ENCODE measurements at places on chromosomes 5 and 9.

DNA sequence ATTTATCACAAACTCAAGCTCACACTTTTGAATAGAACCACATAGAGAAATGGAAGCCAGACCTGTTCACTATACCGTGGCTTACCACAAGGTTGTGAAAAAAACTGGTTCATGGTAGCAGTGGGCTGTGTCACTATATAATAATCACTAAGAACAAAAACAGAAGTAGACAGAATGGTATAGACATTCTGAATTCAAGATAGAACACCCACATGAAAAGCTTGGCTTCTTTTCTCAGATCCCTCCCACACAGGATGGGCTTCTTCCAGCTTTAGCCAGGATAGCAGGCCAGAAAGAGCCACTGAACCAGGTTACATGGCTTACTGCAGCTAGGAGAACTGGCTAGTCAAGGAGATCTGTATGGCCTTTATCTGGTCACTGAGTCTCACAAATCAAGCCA lies 6.1 kb upstream of the NRG2 start:
- no peak for DNase-seq

- no peak for DNase-seq
Measured at GRCh38 chr9:95993337-95993736, 117.8 kb downstream of the ERCC6L2 start.

- no peak for DNase-seq
Measured at GRCh38 chr9:82680179-82680935, 382.6 kb downstream of the RASEF start.

- DNase-seq: peak; percentile 93
Measured at GRCh38 chr5:74206579-74207550, 433.7 kb downstream of the ENC1 start.

GRCh38 chr9:134408389-134408788 lies 82.1 kb downstream of the RXRA start:
- no peak for DNase-seq

- DNase-seq: no peak
Measured at GRCh38 chr9:36401897-36402480, 1.9 kb upstream of the RNF38 start.

GRCh38 chr5:146366904-146367303 lies 28.3 kb downstream of the POU4F3 start:
- DNase-seq: no peak

DNA sequence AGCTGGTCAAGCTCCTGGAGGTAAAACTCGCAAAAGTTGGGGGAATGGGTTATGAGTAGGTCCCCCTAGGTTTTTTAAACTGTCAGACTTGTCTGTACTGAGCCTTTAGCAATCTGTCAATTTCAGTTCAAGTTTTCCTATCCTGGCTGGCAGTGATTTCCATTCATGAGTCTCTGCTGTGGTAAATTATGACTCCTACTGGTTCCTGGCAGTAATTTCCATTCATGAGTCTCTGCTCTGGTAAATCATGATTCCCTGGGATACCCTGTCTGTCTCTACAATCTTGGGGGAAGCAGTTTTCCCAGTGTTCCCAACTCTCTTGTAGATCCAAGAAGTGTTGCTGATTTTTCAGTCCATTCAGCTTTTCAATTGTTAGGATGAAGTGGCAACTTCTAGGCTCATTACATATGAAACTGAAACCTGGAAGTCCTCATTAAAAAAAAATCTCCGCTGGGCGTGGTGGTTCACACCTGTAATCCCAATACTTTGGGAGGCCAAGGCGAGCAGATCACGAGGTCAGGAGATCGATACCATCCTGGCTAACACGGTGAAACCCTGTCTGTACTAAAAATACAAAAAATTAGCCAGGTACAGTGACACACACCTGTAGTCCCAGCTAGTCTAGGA lies 91.3 kb upstream of the GPBP1 start:
- DNase-seq: peak; percentile 28

- DNase-seq: no peak
Measured at GRCh38 chr9:77965445-77966123, 66.0 kb downstream of the GNAQ start.

DNA sequence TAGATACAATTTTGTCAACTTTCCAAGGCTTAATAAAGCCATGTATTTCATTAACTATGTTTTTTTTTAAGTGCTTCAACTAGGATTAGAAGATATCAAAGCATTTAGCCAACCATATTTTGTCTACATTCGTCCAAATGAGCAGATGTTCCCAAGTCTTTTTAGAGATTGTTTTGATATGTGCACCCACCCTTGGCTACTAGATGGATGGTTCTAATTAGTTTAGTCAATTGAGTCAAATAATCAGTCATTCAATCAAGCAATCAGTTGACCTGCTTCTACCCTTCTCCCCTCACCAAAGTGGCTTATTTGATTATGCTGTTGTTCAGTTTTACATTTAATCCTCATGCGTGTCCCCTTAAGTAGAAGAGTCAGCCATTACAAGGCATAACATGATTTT lies 319.5 kb upstream of the TNC start:
- no peak for DNase-seq

DNA sequence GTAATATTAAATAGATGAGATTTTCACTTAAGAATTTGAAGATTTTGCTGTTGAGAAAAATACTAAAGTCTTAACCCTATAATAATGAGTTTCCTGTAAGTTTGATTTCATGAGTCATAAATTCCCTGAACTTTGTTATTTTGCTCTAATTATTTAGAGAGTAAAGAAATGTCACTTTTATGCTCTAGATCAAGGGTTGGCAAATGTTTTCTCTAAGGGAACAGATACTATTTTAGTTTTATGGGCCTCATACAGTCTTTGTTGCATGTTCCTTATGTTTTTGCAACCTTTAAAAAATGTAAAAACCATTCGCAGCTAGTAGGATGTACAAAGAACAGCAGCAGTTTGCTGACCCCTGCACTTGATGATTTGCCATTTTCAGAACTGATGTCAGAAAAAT lies 480 bp upstream of the TXNDC8 start:
- no peak for DNase-seq

- no peak for DNase-seq
Measured at GRCh38 chr5:157961176-157961575, 102.2 kb upstream of the CLINT1 start.

DNA sequence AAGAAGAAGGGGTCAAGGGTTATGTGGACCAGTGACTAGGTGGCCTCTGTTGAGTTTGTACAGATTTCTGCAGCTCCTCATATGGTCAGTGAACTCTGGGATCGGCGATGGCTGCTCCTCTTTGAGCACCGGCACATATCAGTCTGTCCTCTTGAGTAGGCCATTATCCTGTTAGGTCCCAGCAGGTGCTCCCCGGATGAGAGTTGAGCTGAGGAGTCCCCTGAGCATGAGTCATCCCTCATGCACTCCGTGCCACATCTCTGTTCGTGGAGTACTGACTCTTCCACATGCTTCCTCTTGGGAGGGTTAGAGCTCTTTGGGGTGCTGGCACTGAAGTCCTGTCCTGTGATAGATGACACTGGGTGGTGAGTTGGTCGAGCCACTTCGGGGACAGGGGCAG lies 143.7 kb downstream of the PTTG1 start:
- peak; percentile 19 for DNase-seq
